Hippocampal formation (tissue), 2 donors: ENCODE measurements at places on chromosomes 12 and 14.
A peak's percentile ranks its signal among the peaks of the same experiment; 100 is the strongest.

DNA sequence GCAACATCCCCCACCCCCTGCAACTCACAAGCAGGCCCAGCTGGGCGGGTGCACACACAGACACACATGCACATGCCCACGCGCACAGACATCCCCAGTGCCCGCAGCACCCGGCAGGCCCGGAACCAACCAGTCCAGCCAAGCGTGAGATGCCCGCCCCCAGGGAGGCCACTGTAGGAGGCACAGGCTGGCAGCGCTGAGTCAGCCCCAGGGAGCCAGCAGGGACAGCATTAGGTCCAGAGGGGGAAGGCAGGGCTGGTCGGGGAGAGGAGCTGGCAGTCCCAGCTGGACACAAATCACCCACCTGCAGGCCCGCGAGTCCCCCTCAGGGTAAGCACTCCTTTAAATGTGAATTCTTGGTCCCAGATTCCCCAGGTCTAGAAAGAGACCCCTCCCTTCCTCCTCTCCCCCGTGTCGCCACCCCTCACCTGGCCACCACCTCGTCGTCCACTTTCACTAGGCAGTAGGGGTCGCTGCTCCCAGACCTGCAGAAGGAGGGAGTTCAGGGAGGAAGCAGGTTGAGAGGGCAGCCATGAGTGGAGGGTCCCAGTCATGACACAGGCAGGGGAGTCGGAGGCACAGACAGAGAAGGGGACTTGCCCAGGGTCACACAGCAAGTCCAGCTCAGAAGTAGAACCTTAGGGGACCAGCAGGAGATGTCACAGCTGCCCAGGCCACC lies 5.0 kb downstream of the RASAL1 start:
- peak; percentile 62 for DNase-seq

- no peak for DNase-seq
Observed at GRCh38 chr14:103030741-103031565, 26.4 kb downstream of the CDC42BPB start.

GRCh38 chr12:104680070-104680469 lies 223.3 kb downstream of the CHST11 start:
- no peak for DNase-seq

DNA sequence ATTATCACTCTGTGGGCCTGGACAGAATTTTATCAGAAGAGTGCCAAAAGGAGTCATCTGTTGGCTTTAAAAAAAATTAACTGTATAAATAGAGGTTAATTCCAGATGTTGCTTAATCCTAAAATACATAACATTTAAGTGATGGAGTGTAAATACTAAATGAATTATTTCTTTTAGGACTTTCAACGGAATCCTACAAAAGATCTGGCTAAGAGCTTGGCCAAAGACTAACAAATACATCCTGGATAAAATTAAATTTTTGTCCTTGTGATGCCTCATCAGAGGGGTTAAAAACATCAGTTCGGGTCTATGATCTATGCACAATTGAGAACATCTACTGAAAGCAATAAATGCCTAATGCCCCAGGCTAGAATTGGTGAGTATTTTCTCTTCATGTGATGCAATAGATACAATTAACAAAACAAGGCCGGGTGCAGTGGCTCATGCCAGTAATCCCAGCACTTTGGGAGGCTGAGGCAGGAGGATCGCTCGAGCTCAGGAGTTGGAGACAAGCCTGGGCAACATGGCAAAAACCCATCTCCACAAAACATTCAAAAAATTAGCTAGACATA lies 49.8 kb upstream of the RAP1B start:
- DNase-seq: no peak

DNA sequence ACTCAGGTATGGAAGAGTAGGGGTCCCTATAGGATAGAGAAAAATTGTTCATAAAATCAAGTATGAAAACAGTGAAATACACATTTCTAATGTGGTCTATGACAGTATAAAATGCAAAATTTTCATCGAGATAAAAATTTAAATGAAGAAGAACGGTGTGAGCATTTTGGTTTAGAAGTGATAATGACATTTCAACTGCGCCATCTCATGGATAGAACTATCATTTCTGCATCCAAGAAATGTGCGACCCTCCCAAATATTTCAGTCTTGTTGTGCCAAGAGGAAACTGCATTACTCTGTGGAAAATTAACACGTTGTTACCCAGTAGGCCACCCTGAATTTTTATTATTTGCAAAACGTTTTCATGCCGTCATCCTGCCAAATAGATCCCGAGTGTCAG lies 108.8 kb downstream of the CRACR2A start:
- DNase-seq: no peak

DNA sequence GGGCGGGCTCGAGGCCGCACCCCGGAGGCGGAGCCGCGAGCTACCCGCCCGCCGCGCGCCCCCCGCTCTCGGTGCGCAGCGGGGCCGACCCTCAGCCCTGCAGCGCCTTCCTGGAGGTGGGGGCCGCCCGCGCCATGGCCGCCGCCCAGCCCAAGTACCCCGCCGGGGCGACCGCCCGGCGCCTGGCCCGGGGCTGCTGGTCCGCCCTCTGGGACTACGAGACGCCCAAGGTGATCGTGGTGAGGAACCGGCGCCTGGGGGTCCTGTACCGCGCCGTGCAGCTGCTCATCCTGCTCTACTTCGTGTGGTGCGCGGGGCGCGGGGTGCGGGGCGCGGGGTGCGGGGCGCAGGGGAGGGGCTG lies at the start of gene P2RX2:
Gene P2RX2 (plus strand): TSS at position 94 of the 361 bp plus-strand sequence. CDS start 41 bp downstream, at position 135.
- no peak for DNase-seq

DNA sequence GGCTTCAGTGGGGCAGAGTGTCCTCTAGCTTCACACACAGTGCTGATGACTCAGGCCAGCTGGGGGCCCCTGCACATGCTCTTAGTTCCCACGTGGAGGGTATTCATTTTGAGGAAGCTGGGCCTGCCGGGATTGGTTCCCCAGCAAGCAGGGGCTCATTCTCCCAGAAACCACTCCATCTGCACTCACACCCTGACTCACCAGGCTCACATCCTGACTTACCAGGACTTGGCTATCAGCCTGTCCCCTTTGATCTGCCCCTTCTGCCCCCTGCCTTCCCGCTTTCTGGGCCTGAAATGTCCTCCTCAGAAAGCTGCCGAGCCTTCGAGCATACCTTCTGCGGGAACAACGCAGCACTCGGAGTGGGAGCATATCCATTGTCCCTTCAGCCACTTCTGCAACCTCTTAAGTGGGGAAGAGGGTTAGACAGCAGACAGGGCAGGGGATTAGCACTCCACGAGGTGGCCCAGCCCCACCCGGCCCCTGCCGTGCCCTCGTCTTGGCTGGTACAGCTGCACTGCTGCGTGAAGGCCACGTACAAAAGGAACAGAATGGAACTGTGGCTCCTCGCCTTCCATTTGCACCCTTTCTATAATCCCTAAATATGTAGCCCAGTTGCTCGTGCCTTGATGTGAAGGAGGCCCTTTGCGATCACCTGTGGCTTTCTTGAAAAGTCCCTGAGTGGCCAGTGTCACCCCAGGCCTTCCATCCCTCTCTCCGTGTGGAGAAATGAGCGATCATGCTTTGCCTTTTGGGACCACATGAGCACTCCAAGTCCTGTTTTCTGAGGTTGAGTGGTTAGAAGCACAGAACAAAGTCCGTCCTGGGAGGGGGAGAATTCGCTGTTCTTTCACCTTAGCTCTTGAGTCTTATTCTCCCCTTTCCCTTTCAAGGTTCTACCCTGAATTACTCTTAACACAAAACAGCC lies 26.1 kb downstream of the TPCN1 start:
- no peak for DNase-seq

DNA sequence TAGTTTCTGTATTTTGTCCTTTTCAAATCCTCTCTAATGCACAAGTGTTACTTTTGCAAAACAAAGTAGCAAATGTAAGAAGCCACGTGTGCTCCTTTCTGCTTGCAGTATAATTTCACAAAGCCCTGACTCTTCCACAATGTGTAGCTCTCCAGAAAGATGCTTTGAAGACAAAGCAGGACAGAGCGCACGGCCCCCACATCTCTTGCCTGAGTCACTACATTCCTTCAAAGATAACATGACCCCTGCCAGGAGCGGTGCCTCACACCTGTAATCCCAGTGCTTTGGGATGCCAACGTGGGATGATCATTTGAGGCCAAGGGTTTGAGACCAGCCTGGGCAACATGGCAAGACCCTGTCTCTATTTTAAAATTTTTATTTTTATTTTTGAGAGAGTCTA lies 40.5 kb downstream of the JAG2 start:
- DNase-seq: no peak

GRCh38 chr12:4447151-4447550 lies 1.5 kb upstream of the FGF6 start:
- no peak for DNase-seq

DNA sequence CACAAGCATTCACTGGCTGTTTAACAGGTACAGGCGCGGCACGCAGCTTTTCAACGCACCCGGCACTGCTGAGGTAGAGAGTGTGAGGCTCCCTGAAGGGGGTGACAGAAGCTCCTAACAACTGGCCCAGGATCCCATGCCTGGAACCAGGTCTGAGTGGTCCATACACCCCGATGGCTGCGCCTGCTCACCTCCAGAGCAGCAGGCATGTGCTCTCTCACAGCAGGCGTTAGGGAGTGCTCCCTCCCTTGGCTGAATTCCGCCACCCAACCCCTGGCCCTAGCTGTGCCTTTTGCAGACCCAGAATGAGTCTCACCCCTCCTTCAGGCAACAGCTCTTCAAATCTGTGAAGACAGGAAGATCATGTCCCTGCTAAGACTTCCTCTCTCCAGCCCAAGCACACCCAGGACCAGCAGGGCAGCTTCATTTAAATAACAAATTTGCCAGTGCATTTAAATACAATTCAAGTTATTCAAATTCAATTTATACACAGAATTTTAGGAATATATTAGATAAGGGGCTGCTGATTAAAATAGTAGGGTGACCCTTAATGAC lies 86.0 kb downstream of the SETD3 start:
- DNase-seq: no peak

GRCh38 chr12:10388624-10389413 lies 1.0 kb downstream of the KLRK1 start:
- DNase-seq: no peak

- no peak for DNase-seq
Observed at GRCh38 chr12:76568888-76569551, 9.4 kb upstream of the OSBPL8 start.

DNA sequence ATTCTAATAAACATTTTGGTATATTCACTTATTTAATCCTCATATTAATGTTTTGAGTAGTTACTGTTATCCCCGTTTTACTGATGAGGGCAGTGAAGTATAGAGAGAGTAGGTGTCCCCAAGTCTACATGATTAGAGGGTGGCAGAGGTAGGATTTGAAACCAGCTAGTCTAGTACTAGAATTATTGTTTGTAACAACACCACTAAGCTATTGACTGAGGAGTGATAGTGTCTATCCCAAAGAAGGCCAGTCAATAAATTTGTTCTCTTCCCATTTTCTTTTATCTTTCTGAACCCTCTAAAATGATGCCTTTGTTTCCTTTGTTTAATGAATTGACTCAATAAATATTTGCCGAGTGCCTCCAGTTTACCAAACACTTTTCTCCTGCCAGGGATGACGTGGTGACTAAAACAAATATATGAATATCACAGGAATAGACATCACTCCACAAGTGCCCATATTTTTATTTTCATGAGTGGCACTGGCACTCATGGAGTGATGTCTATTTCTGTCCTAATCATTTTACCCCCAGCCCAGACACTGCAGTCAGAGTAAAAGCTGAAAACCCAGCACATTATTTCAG lies 247.5 kb downstream of the SLC16A7 start:
- no peak for DNase-seq

DNA sequence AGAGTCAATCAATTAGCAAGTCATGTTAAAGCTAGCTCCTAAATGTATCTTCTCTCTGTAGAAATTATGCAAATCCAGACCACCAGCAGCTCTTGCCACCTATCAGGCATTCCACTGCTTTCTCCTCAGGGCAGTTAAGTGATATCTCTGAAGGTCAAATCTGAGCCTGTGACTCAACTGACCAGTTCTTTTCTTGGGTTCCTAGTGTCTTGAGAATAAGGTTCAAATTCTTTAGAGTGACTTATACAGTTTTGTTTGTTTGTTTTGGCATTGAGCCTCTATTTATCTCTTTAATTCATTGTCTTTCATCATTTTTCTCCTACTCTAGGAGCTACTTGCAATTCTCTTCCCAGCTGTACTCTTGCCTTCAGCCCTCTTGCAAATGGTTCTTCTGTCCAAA lies 2.5 kb upstream of the LRIG3 start:
- DNase-seq: no peak

- no peak for DNase-seq
Observed at GRCh38 chr12:53198486-53199110, 8.5 kb downstream of the ITGB7 start.

DNA sequence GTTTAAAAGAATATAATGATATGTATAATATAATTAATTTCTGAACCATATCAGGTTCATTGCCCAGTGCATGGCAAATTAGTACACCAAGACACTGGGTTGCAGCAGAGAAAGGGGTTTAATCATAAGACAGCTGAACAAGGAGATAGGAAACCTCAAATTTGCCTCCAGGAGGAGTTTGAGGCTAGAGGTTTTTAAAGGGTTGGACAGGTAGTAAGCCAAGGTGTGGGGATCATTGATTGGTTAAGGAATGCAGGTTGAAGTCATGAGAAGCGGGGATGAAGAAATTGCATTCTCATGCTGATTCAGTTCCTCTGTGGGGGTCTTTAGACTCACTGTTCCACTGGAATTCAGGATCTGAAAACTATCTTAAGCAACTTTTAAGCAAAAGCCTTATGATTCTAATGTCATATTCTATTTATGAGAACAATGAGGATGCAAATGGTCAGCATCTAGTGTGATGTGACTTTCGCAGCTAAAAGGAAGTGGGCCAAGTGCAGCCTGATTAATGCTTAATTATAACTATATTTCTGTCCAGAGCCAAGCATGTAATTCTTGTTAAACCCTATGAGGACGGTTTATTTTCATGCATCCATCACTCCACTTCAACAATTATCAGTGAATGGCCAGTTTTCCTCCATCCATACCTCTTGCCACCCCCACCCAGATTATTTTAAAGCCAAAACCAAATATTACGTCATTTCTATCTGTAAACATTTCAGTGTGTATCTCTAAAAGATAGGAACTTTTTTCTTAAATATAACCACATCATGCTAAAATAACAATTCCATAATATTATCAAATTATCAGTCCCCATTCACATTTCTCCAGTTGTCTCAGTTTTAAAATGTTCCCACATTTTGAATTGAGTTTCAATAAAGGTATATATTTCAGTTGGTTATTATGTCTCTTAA lies 14.9 kb downstream of the RNF212B start:
- DNase-seq: no peak

DNA sequence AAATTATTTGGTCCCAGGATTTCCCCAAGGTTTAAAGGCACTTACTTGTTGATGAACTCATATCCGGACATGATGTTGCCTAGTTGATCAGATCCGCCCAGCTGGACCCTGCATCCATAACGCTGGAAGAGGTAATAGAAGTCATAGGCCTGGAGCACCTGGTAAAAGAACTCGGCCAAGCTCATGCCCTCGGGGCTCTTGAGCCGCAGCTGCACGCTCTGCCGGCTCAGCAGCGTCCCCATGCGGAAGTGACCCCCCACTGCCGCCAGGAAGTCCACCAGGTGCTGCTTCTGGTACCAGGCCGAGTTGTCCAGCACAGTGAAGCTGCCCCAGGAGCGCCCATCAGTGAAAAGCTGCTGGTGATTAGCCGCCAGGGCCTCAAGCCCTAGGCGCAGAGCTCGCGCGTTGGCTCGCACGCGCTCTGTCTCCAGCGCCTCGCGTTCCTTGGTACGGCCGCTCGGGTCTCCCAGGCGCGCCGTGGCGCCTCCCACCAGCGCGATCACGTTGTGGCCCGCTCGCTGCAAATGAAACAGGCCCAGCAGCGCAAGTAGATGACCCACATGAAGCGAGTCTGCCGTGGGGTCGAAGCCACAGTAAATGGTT lies 545 bp downstream of the YARS2 start:
- peak; percentile 55 for DNase-seq

GRCh38 chr14:76051717-76052465 lies 66.3 kb downstream of the IFT43 start:
- no peak for DNase-seq

GRCh38 chr12:108447168-108447832 lies 67.8 kb upstream of the FICD start:
- DNase-seq: no peak
